ENCODE measurements at places on chromosomes 13 and 19.

DNA sequence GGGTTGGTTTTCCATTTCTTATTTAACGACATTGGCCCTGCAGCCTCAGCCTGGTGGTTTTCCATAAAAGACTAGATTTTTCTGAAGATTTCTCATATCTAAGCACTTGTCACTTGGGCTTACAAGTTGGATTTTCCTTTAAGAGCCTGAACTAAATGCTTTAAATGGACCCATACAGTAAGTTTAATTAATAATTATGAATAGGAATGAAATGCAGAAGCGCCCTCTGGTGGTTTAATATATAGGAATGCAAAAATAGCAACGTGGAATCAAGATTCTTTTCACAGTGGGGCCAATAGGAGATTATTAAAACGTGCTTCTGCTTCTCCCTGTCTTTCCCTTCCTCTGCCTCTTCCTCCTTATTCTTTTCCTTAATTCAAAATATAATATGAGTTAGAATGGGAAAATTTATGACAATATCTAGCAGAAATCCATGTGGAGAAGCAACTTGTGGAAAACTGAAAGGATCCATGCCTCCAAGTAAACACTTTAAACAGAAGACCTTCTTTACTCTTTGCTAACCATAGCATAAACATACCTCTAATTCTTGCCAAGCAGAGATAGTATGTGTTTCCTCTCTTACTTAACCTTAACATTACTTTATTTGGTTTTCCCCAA is 324.0 kb downstream of the GPC5 start:
- no peak for DNase-seq

- DNase-seq = no peak
Observed at GRCh38 chr19:7565332-7565731, 29.8 kb downstream of the PNPLA6 start.

DNA sequence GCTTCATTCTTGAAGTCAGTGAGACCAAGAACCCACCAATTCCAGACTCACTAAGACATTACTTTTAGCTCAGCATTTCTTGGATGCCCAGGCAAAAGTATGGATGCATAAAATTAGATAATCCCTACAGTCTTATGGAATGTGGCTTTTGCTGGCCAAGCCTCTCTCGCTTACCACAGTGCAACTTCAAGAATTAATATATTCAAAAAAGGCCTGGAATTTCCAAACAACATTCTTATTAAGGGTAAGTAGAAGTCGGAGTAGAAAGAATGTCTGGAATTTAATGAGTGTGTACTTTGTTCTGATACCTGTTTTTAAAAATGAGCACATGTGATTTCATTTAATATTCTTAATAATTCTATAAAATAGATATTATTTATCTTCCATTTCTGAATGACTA is 302.4 kb upstream of the TMTC4 start:
- no peak for DNase-seq

GRCh38 chr19:50928831-50929230 is 17.6 kb upstream of the KLK4 start:
- DNase-seq = no peak

GRCh38 chr19:29831041-29831548 is 19.3 kb downstream of the CCNE1 start:
- DNase-seq = peak; percentile 83

GRCh38 chr13:102536196-102536595 is 60.6 kb upstream of the TPP2 start:
- no peak for DNase-seq

- DNase-seq = no peak
Observed at GRCh38 chr19:46887240-46887782, 26.5 kb downstream of the ARHGAP35 start.

DNA sequence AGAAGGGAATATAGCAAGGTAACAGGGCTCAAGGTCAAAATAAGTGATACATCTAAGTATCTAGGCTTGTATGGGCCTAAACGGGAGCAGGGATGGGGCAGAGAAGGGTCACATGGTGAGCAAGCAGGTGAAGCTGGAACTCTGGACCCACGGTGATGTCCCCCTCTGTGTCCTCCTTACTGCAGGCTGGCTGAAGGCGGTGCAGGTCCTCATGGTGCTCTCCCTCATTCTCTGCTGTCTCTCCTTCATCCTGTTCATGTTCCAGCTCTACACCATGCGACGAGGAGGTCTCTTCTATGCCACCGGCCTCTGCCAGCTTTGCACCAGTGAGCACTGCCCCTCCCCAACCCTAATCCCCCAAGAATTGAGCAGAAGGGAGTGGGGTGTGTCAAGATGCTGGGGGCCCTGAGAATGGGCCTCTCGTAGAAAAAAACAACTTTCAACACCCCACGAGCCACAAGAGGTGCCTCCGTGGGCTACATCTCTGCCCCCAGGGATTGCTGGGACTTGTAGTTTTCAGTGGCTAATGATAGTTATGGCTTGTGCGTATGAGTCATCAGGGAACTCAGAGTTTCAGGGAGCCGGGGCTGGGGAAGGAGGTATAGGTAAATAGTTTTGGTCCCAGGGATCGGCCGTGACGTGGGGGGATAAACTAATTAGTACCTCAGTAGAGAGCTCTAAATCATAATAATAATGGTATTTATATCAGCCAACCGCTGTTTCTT is 4.0 kb downstream of the EMP3 start:
- DNase-seq = peak; percentile 79

- no peak for DNase-seq
Observed at GRCh38 chr13:61013796-61014195, 401.9 kb downstream of the PCDH20 start.

GRCh38 chr13:65125236-65125635 is 2104.9 kb downstream of the PCDH9 start:
- DNase-seq = no peak

DNA sequence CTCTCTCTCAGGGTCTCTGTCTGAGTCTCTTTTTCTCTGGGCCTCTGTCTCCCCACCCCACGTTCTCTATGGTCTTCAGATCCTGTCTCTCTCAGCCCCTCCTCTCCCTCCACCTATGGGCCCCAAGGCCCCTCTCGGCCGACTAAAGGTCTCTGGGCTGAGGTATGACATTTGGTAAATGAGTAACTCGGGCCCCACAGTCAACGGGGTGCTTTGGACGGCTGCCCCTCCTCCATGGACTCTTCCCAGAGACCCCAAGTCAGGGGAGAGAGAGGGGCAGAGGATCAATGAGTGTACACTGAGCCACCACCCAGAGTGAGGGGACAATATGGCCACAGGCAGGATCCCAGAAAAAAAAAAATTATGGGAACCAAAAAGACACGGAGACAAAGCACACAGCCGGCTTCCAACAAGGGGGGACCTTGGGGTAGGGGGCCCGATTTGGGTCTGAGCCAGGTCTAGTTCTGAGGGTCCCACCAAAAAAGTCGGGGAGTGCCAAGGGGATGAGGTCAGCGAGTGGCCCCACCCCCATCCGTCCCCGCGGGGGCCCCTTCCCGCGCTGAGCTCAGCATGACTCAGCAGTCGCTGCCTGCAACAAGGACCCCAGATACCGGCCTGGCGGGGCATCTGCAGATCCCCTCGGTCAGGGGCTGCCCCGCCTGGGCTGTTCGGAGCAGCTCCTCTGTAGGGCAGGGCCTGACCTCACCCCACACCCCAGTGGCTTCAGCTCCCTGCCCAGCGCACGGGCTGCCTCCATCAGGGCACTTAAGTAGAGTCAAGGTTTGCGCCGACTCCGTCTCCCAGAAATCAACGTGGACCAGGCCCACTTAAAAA is 1.5 kb upstream of the FTL start:
- peak; percentile 87 for DNase-seq

- DNase-seq = no peak
Observed at GRCh38 chr13:79496188-79496587, 15.2 kb downstream of the NDFIP2 start.

DNA sequence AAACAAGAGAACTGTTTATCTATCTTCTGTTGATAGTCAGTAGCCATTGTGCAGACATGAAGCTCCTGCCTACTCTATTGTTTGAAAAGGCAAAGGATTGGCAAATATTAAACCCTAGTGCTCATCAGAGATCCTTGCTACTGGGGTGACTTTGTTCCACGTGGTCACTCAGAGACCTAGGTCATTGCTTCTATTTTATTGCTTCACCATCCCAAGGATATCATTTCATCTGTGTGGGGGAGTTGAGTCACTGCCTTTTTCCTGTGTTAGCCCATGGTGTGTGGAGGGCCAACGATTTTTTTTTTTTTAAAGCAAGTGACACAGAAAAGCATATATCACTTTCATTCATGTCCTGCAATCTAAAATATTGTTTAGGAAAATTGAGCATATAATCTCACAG is 254.1 kb upstream of the RXFP2 start:
- no peak for DNase-seq

- DNase-seq = no peak
Observed at GRCh38 chr13:32045537-32045936, 14.0 kb downstream of the FRY start.

DNA sequence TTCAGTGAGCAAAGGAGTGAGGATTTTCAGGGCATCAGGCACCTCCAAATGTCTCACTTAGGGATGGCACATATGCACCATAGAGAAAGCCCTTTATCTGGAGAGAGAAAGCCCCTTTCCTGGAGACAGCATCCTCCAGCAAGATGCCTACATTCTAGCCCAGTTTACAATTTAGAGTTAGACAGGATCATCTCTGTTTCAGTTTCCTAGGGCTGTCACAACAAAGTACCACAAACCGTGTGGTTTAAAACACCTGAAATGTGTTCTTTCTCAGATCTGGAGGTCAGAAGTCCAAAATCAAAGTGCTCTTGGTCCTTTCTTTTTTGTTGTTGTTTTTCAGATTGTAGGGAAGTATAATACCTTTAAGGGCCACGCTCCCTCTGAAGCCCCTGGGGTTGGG is 61.8 kb downstream of the MBNL2 start:
- DNase-seq = no peak

DNA sequence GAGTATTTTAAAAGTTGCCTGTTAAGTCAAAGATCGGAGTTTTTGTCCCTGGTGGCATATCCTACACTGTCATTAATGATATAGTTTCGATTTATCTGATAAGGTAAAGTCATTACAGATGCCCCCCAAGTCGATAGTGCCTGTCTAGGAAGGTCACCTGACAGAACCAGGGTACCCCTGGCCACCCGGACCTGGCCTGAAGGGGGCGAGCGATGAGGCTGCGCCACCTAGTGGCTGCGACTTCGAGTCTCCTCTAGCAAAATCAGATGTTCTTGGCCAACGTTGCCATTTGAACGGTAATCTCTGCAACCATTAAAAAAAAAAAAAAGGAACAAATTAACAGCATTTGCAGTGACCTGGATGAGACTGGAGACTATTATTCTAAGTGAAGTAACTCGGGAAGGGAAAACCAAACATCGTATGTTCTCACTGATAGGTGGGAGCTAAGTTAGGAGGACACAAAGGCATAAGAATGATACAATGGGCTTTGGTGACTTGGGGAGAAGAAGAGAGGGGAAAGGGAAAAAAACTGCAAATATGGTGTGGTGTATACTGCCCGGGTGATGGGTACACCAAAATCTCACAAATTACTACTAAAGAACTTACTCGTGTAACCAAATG is 565.1 kb downstream of the LIG4 start:
- no peak for DNase-seq

DNA sequence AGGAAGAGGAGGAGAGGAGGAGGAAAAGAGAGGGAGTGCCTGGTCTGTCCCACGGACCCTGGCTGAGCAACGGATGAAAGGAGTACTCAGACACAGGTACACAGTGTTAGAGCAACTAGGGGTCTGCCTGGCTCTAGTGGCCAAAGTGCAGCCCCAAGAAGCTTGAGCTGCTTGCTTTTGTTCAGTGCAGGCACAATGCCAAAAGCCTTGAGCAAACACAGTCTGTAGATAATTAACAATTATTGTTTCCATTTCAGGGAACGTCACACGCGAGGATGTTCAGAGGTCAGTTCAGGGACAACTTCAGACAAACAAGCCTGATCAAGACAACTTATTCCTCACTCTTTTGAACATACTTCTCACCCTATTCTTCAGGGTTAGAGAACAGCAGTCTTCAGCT is 32.2 kb upstream of the ZNF726 start:
- DNase-seq = no peak

GRCh38 chr19:55247621-55248099 is 11.2 kb downstream of the PPP6R1 start:
- DNase-seq = no peak

DNA sequence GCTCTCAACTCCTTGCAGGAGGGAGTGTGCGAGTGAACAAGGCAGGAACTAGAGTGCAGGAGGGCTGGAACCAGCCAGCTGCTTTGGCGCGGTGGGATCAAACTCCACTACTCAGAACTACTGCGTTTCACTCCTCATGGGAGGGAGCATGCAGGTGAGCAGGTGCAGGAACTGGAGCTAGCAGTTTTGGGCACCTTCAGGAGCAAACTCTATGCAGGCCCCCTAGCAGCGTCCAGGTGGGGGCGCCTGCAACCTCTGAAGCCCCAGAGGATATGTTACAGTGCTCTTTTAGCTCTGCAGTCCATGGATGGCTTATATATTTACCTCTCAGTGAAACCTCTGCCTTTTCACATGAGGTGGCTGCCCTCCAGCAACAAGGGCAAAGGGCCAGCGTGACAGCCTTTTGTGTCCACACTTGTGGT is 1303.4 kb downstream of the PCDH9 start:
- no peak for DNase-seq

Data from activated effector memory CD4-positive, alpha-beta T cell treated with anti-CD3 and anti-CD28 coated beads, Interleukin-2, amount 50 U/mL, for 16 hours (primary cell).